ENCODE measurements at places on chromosomes 1 and 21. TPM values are rescaled to one million over a fixed set of nuclear protein-coding genes. Genes with fewer than 3 reads are reported as not detected.

GRCh38 chr1:27505420-27505680, 15.4 kb upstream of the WASF2 start:
- peak overlapping the region; percentile 90 for H3K27ac ChIP-seq
- H3K27me3 ChIP-seq, result no peaks in the 10 kb centered on the region
- H3K36me3 ChIP-seq, result no peaks in the 10 kb centered on the region
- no peak for DNase-seq
- peaks cover 23% of the 10 kb centered on the region for H3K4me1 ChIP-seq
- H3K4me3 ChIP-seq, result no peak overlapping the region

TMOD4 gene
- total RNA-seq, result not detected

GRCh38 chr1:56024155-56024554, 555.2 kb downstream of the PLPP3 start:
- no peaks in the 10 kb centered on the region for H3K27me3 ChIP-seq
- no peak overlapping the region for H3K4me3 ChIP-seq
- H3K27ac ChIP-seq, result no peak overlapping the region
- H3K36me3 ChIP-seq, result no peaks in the 10 kb centered on the region
- H3K4me1 ChIP-seq, result no peaks in the 10 kb centered on the region

HPCAL4 gene
- total RNA-seq, result 0.09 TPM

DIO1 gene
- not detected for total RNA-seq

FCRL1 gene
- 1.4 TPM for total RNA-seq

DNA sequence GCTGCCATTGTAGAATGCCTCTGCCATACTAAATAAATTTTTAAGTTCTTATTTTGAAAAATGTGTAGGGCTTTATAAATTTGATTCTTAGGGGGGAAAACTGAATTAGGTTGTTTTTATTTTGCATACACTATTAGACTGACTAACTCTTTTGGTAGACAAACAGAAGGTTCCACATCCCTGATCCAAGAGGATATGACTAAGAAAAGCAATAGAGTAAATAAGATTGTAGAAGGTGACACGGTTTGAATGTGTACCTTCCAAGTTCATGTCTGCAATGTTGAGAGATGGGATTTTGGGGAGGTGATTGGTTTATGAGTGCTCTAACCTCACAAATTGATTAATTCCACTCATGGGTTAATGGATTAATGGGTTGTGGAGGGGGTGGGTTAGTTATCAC, 127.9 kb downstream of the GLUL start:
- peaks cover 11% of the 10 kb centered on the region for H3K4me1 ChIP-seq
- no peak overlapping the region for H3K27ac ChIP-seq
- H3K4me3 ChIP-seq, result no peak overlapping the region
- no peaks in the 10 kb centered on the region for H3K36me3 ChIP-seq
- no peak for DNase-seq

GRCh38 chr1:3320246-3321152, 134.0 kb upstream of the ARHGEF16 start:
- H3K27ac ChIP-seq, result no peak overlapping the region
- no peak overlapping the region for H3K4me3 ChIP-seq
- no peak for DNase-seq
- H3K27me3 ChIP-seq, result peaks cover 7% of the 10 kb centered on the region
- no peaks in the 10 kb centered on the region for H3K36me3 ChIP-seq

DNA sequence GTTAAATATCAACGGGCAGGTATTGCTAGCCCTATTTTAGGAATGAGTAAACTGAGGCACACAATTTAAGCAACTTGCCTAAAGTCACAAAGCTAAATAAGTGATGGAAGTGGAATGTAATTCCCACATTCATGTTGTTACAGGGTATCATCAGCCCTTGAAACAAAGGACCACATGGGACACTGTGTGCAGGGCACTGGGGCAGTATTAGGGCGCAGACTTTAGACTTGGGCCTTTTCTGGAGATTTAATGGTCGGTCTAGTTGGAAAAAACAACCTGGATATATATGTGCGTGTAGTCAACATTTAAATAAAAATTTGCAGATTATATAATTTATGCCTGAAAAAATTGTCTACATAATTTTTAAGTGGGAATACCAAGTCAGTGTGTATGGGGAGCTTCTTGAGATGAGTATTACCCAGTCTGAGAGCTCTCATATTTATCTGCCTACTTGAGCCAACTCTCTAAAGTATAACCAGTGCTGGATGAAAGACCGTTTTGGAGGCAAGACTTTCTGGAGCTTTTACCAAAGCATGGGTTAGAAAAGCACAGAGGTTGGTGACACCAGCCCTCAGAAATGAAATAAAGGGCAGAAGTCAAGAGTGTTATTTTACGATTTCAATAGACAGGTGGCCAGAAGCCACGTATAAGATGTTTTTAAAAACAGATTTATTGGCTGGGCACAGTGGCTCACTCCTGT, 1.6 kb downstream of the KDM1A start:
- H3K27ac ChIP-seq, result no peak overlapping the region
- peaks cover 11% of the 10 kb centered on the region for H3K4me1 ChIP-seq
- DNase-seq, result no peak
- no peaks in the 10 kb centered on the region for H3K36me3 ChIP-seq
- H3K4me3 ChIP-seq, result peak overlapping the region; percentile 97
- H3K27me3 ChIP-seq, result no peaks in the 10 kb centered on the region

- H3K4me3 ChIP-seq, result no peak overlapping the region
- no peak overlapping the region for H3K27ac ChIP-seq
- no peaks in the 10 kb centered on the region for H3K4me1 ChIP-seq
- DNase-seq, result no peak
Measured at GRCh38 chr1:29849038-29849750, 612.9 kb downstream of the PTPRU start.

- H3K27me3 ChIP-seq, result no peaks in the 10 kb centered on the region
- H3K4me3 ChIP-seq, result no peak overlapping the region
- H3K36me3 ChIP-seq, result peaks cover 72% of the 10 kb centered on the region
- no peak for DNase-seq
Measured at GRCh38 chr1:226072347-226072746, 9.8 kb downstream of the H3-3A start.

DNA sequence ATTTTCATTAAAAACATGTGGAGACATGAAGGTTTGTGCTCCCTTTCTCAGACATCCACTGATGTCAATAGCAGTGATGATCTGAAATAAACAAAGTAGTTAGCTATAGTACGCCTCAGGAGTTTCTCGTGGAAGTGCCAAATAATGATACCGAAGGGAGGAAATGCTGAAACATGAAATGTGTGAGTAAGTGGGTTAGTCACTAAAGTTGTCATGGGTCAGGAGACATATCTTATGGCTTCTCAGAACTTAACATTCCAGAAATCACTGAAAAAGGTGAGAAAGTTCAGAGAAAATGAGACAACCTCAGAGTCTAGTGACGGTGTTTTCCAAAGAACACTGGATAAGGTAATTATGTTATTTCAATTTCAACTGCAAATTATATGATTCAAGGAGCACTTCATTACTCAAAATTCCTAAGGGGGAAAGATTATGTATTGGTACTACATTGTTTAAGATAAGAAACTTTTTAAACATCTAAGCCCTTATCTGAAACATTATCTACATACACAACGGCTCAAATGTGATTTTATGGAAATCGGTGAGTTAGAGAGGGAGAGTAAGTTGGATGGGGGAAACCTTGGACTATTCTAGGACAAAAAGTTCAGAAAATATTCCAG, 20.6 kb downstream of the NIBAN1 start:
- DNase-seq, result no peak
- no peak overlapping the region for H3K27ac ChIP-seq
- peaks cover 11% of the 10 kb centered on the region for H3K4me1 ChIP-seq
- H3K4me3 ChIP-seq, result no peak overlapping the region

DNA sequence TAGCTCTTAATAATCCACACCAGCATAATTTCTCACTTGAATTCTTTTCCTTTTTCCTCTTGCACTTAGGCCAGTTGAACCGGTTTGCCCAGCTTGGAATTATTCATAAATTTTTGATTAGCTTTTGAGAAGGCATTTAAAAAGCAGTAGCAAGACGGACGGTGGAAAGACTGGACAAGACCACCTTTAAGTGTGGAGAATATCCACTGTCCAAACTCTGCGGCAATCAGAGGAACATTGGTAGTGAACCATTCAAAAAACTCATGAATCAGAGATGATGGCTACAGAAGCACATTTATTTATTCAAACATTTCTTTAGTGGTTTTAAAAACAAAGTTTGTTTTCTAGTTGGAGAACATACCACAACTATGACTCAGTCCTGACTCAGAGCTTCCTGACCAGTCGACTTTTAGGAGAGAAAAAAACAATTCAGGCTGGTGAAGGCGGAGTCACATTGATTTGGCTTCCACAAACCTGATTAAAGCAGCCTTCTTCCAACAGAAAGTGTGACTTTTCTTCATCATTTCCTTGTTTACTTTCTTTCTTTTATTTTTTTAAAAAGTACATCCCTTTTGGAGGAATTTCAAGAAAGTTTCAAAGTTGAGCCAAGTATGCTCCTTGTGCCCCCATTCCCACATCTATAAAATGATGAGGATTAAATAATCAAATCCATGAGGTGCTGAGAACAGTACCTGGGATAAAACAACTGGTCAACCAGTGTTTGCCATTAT, 128.8 kb downstream of the ADSS2 start:
- no peaks in the 10 kb centered on the region for H3K27me3 ChIP-seq
- peak overlapping the region; percentile 4 for H3K4me3 ChIP-seq
- no peaks in the 10 kb centered on the region for H3K36me3 ChIP-seq
- H3K4me1 ChIP-seq, result peaks cover 32% of the 10 kb centered on the region

KCNE1 gene
- 13.6 TPM for total RNA-seq

SEC16B gene
- total RNA-seq, result 2.2 TPM

EIF4G3 gene
- 44.5 TPM for total RNA-seq

GRCh38 chr1:179166663-179167417, 62.6 kb downstream of the ABL2 start:
- no peak for DNase-seq
- H3K4me1 ChIP-seq, result no peaks in the 10 kb centered on the region
- no peaks in the 10 kb centered on the region for H3K36me3 ChIP-seq
- H3K4me3 ChIP-seq, result no peak overlapping the region
- H3K27ac ChIP-seq, result no peak overlapping the region
- no peaks in the 10 kb centered on the region for H3K27me3 ChIP-seq

DNA sequence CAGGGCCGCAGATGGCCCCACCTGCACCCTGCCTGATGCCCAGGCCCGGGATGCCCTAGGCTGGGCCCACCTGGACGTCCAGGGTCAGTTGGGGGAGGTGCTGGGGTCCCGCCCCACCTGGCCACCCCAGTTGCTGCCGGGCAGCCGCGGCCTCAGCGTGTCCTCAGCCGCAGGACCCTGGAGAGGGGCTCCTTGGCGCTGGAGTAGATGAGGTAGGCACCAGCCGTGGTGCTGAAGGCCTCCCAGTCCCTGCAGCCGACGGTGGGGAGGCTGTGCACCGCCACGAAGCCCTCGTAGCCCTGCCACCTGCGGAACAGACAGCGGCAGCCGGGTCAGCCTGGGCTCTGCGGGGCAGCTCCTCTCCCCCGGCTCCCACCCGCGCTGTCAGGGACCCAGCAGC, 40.4 kb downstream of the KRTAP10-1 start:
- no peaks in the 10 kb centered on the region for H3K4me1 ChIP-seq
- no peaks in the 10 kb centered on the region for H3K36me3 ChIP-seq
- no peak overlapping the region for H3K4me3 ChIP-seq
- DNase-seq, result no peak

GRCh38 chr1:172638885-172639831, 19.7 kb upstream of the FASLG start:
- no peak overlapping the region for H3K27ac ChIP-seq
- H3K4me3 ChIP-seq, result no peak overlapping the region
- H3K4me1 ChIP-seq, result no peaks in the 10 kb centered on the region
- H3K36me3 ChIP-seq, result no peaks in the 10 kb centered on the region
- H3K27me3 ChIP-seq, result no peaks in the 10 kb centered on the region

DNA sequence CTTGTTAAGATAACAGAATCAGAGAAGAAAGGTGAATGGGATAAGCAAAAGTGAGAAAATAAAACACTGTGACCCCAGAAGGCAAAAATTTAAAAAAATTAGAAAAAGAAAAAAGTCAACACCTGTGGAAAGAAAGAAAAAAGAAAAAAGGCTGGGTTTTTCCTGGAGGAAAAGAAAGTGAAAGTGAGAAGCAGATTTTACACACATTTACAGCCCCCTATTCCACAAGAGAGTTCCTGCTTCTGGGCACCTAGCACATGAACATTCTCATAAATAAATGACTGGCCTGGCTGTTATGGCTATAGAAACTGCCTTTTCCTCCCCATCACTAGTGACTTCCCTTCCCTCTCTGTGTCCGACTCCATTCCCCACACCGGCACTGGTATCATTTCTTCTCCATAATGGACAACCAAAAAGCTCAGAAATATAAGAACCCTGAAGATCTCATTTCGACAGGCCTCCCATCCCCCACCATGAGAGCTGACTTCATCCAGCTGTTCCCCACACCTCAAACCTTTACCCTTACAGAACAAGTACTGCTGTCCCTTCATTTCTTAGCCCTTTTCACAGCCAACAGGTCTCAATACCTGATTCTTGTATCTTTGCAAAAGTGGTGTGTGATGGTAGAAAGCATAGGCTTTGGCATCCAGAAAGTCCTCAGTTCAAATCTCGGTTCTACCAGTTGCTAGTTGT, 12.6 kb downstream of the MTF1 start:
- DNase-seq, result no peak
- H3K36me3 ChIP-seq, result no peaks in the 10 kb centered on the region
- H3K4me1 ChIP-seq, result peaks cover 39% of the 10 kb centered on the region
- H3K27ac ChIP-seq, result no peak overlapping the region
- H3K4me3 ChIP-seq, result no peak overlapping the region

DNA sequence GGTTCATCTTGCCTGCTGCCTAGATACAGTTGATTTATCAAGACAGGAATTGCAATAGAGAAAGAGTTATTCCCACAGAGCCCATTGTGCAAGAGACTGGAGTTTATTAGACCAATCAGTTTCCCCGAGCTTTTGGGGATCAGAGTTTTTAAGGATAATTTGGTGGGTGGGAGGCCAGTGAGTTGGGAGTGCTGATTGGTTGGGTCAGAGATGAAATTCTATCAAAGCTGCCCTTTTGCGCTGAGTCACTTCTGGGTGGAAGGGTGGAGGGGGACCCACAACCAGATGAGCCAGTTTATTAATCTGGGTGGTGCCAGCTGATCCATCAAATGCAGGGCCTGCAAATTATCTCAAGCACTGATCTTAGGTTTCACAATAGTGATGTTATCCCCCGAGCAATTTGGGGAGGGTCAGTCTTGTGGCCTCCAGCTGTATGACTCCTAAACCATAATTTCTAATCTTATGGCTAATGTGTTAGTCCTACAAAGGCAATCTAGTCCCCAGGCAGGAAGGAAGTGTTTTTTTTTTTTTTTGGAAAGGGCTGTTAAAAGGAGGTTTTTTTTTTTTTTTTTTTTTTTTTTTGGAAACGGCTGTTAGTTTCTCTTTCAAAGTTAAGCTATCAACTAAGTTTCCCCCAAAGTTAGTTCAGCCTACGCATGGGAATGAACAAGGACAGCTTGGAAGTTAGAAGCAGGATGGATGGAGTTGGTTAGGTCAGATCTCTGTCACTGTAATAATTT, 7.4 kb downstream of the SLC16A4 start:
- peak overlapping the region; percentile 28 for H3K27ac ChIP-seq
- H3K27me3 ChIP-seq, result no peaks in the 10 kb centered on the region
- H3K36me3 ChIP-seq, result peaks cover 20% of the 10 kb centered on the region
- H3K4me3 ChIP-seq, result no peak overlapping the region
- DNase-seq, result no peak

- H3K27me3 ChIP-seq, result no peaks in the 10 kb centered on the region
- no peaks in the 10 kb centered on the region for H3K4me1 ChIP-seq
- H3K4me3 ChIP-seq, result no peak overlapping the region
- no peak overlapping the region for H3K27ac ChIP-seq
Measured at GRCh38 chr21:25619198-25619597, 11.9 kb upstream of the MRPL39 start.
